Stimulated activated CD8-positive, alpha-beta memory T cell treated with anti-CD3 and anti-CD28 coated beads, Interleukin-4, amount 100 ng/mL, for 24 hours (primary cell): ENCODE measurements at places on chromosomes 13 and 19.

DNA sequence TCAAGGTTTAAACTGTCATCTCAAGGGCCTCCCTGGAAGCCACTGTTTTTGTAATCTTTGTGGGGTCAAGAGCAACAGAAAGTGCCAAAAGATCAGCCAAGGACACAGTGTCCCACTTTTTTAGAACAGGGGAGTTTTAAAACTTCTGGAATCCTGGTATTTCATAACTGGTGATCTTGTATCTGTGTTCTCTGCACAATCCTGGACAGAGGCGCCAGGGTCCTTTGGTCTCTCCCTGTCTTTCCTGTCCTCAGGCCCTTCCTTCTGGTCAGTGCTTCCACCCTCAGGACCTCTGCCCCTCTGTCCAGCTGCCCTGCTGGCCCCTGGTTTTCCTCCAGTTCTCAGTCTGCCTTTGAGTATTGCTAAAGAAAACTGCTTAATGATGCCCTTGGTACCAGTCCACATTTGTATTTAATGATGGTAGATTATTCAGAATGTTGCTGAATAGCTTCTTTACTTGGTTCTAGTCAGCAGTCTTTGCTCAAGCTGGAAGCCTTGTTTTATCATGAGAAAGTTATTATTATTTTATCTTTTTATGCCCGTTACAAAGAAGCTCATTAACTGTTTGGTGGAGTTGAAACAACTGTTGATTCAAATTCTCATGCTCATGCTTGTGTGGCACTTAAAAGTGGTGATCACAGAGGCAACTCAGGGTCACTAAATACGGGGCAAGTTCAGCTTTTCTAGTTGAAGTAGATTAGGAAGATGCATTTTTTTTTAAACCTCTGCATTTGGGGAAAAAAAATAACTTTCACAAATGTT, 47.5 kb downstream of the WASF3 start:
- no peak for DNase-seq

- no peak for DNase-seq
Observed at GRCh38 chr13:49789968-49790367, 2.5 kb downstream of the KPNA3 start.

DNA sequence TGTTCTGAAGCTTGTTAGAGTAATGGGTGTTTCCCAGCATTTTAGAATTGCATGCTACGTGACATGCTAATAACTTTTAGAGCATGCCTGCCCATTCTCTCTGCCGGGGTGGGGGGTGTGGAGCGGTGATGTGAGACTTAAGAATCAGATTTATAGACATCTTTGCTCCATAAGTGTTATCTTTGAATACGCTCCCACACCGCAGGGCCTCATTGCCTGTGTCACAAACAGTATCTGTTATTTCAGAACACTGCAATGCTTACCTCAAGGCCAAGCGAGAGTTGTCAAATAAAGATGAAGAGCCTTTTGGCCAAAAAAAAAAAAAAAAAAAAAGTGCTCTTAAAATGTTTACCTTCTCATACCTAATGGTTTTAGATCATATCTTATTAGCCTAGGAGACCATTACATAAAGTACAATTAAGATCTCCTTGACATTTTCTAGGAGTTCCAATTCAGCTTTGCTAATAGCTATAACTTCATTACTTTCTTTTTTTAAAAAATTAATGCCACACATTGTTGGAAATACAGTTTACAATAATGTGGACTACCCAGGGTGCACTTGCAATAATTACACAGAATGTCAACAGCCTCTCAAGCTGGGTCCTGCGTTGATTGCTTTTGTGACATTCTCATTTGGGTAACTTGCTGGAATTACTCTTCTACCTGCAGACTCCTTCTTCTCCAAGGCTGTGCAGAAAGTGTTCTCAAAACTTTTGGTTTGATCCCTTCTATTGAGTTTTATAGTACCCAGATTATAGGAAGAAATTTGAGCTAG, 525.3 kb downstream of the KLF12 start:
- no peak for DNase-seq

DNA sequence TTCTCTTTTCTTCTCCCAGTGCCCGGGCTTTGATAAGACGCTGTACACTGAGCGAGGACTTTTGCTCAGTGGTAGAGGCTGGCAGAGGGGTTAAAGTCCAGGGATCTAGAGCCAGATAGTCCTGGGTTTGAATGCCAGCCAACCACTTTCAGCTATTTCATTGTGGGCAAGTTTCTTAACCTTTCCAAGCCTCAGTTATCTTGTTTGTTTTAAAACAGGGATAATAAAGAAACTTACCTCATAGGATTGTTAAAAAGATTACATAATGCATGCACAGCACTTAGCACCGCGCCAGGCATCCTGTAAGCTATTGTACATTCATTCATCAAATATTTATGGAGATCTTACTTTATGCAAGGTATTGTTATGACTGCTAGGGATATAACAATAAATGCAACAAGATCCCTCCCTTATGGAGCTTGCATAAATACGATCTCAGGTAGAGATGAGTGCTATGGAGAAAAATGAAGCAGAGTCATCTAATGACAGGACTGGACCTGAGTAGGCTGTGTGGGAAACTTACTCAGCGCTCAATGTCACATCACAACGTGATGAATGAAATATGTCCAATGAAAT, 70.8 kb downstream of the LNX2 start:
- no peak for DNase-seq

- DNase-seq: no peak
Observed at GRCh38 chr13:39317291-39317690, 279.0 kb downstream of the NHLRC3 start.

DNA sequence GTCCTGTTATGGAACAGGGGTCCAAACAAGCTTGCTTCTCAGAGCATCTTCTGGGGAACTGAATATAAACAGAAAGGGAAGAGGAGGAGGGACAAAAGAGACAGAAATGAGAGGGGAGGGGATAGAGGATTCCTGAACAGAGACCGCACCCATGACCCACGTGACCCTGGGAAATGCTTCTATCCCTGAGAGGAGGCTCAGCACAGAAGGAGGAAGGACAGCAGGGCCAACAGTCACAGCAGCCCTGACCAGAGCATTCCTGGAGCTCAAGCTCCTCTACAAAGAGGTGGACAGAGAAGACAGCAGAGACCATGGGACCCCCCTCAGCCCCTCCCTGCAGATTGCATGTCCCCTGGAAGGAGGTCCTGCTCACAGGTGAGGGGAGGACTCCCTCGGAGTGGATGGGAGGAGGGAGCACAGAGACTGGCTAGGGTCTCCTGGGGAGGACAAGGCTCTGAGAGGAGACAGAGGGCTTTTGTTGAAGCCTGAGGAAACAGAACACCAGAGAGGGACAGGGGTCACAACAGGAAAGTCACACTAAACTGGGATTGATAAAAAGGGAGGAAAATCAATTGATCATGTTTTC, at the start of gene CEACAM6:
CEACAM6 (plus strand) TSS at position 203 of the 586 bp plus-strand sequence; CDS start at position 312, 109 bp downstream.
- no peak for DNase-seq

- no peak for DNase-seq
Observed at GRCh38 chr13:103878891-103879605, 812.8 kb upstream of the SLC10A2 start.

DNA sequence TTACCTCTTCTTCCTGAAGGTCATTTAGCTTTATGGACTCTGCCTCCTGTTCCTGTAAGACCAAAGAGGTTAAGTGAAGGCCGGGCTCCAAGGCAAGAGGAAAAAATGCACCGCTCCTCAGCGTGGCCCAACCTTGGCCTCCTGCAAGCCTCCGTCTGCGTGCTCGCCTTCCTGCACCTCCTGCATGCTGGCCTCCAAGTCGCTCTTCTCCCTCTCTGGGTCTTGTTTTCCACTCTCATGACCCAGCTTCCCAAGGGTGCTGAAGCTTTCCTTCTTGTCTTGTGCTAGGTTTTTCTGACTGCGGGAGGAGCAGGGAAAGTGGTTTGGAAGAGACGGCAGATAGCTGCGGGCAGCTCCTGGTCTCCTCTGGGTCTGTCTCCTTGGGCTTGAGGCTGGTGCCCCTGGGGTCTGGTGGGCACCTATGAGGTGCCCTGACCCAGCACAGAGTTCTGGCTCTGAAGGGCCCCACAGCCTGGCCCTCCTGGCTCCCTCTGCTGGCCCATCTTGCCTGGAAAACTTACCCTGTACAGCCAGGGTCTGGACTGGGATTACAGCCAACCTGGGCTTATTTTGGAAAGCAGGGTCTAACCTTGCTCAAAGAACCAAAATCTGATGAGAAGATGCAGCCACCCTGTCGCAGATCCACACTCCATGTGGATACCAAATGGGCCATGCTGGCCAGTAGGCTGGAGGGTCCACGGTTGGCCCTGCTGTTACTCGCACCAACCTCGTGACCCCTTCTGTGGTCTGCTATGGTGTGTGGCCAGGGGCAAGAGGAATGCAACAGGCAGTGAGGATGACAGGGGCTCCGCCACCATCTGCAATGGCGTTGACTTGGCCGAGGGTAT, 5.2 kb downstream of the C13orf46 start:
- DNase-seq: no peak

DNA sequence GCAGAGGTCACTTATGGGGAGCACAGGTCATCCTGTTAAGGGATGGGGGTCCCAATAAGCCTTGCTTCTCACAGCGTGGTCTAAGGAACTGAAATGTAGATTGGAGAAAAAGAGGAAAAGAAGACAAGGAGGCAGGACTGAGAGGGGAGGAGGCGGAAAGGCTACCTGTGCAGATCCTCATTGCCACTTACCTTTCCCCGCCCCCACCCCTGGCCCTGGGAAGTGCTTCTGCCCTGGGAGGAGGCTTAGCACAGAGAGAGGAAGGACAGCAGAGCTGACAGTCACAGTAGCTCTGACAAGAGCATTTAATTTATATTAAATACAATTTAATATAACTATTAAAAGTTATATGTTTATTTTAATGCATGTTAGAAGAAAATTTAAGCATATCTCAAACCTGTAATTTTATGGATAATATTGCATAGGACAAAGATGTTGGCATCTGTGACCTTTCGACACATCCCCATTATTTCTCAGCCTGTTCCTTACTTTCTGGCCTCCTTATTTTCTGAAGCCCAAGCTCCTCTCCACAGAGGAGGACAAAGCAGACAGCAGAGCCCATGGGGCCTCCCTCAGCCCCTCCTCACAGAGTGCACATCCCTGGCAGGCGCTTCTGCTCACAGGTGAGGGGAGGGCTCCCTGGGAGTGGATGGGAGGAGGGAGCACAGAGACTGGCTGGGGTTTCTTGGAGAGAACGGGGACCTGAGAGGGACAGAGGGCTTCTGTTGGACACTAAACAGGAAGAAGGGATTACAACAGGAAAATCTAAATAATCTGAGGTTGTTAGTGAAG, 23.4 kb downstream of the CEACAM21 start:
- no peak for DNase-seq

DNA sequence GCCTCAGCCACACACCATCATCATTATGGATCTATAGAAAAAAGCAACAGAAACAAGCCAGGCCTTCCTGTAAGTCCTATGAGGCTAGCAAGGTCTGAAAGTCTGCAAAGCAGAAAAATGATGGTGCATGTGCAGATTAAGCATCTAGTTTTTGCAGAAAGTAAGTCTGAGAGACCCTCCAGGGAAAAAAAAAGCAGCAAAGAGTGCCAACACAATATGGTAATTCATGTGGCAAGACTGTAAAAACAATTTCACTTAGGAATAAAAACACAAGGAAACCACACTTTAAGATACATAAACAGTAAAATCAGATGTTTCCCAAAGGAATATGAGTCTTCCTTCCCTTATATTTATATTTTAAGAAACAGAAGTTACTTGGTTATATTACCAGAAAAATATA, 112.3 kb upstream of the FBXL3 start:
- no peak for DNase-seq

DNA sequence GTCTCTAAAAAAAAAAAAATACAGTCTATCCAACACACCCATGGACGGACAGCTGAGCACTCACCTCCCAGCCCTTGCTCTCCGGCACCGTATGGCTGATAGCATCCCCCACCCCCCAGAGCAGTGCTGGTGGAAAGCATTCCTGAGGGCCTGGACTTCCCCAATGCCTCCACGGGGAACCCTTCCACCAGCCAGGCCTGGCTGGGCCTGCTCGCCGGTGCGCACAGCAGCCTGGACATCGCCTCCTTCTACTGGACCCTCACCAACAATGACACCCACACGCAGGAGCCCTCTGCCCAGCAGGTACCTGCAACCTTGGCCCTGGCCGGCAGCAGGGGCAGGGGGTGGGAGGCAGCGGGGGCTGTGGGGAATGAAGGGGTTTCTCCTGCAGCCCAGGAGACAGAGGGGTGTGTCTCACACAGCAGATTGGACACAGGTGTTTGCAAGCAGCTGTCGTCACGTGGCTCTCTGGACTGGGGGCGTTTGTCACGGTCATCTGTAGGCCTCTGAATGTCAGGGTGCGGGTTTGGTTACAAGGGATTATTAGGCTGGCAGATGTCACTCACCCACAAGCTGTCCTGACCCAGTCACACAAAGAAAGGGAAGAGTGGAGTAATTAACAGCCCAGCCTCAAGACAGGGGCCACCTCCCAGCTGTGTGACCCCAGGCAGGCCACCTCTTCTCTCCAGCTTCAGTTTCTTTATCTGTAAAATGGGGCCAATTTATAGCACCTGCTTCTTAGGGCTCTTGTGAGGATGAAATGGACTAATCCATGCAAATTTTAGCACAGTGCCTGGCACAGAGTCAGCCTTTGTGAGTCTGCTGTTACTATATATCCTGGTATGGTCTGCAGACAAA, 19.3 kb downstream of the PLD3 start:
- DNase-seq: no peak

DNA sequence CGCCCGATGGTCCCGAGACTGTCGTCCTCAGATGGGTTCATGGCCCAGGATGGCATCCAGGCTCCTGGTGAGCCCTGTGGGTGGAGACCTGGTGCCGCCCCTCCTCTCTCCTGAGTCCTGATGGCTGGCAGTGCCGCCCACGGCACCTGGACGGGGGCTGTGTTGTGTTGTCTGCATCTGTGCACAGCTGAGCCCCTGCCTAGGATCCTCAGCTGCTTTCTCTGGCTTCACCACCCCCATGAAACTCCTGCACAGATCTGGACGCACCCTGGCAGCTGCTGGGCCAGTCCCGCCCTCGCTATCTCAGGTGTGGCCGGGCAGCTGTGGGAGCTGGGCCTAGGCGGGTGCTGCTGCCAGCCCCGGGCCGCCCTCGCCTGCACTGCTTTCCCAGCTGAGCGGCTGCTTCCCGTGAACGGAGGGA, 27.7 kb downstream of the MCF2L start:
- DNase-seq: no peak

DNA sequence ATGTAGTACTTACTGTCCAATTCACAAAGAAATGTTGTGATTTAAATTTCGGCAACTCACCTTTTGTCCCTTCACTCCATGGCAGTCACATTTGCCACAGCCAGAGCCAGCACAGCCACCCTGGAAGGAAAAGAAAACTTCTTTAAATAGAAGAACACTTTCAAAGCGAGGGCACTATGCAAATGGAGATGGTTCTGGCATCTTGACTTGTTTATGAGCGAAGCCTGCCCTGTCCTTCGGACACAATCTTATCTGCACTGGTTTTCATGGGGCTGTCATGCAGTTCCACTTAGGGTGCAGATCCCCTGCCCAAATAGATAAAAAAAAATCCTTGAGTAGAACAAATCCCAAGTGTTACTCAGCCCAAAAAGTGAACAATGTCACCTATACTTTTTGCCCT, 64.3 kb downstream of the COL4A1 start:
- no peak for DNase-seq

GRCh38 chr13:103908911-103909310, 842.7 kb upstream of the SLC10A2 start:
- no peak for DNase-seq

GRCh38 chr19:5916181-5916708, 2.2 kb downstream of the CAPS start:
- DNase-seq: no peak

- DNase-seq: no peak
Observed at GRCh38 chr13:97194479-97194878, 27.7 kb upstream of the MBNL2 start.
